ENCODE measurements at places on chromosomes 4 and X.
A peak's percentile ranks its signal among the peaks of the same experiment; 100 is the strongest.

GRCh38 chrX:110755611-110756010 lies 40.0 kb downstream of the CHRDL1 start:
- DNase-seq = no peak

- peak; percentile 86 for DNase-seq
These were observed 4.4 kb downstream of the ZFYVE28 start for GRCh38 chr4:2413821-2414610.

DNA sequence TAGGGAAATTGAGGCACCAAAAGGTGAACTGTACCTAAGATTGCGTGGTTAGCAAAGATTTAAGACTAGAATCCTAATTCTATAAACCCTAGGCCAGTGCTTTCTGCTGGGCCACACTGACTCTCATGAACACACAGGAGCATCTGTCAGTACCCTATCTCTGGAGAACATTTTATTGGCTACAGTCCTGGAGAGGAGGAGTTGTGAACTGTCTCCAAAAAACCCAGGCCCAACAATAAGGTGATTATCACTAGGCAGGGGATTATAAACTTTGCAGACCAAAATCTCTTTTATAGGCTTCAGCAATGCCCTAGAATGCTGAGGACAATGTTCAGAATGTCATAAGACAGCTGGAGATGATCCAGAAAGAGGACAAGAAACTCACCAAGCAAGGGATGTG lies 24.1 kb downstream of the OPHN1 start:
- DNase-seq = no peak

DNA sequence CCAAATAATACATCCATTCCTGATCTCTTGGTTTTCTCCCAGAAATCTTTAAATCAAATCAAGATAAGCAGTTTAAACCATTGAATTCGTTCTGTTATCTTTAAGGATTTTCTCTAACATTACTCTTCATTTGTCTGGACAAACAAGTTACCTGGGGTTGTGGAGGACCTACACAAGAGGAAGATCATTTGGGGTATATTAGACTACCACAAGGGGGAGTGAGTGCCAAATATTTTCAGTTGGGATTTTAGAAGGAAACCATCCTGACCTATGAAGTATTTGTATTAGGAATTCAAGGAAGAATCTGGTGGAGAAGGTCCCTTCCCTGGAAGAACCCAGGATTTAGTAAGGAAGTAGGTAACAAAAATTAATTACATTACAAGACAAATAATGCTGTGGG lies 12.0 kb upstream of the DCHS2 start:
- peak; percentile 9 for DNase-seq

- DNase-seq = no peak
These were observed 40.1 kb upstream of the KLHL34 start for GRCh38 chrX:21698272-21698671.

GRCh38 chrX:141760761-141761160 lies 62.2 kb upstream of the SPANXD start:
- DNase-seq = no peak

DNA sequence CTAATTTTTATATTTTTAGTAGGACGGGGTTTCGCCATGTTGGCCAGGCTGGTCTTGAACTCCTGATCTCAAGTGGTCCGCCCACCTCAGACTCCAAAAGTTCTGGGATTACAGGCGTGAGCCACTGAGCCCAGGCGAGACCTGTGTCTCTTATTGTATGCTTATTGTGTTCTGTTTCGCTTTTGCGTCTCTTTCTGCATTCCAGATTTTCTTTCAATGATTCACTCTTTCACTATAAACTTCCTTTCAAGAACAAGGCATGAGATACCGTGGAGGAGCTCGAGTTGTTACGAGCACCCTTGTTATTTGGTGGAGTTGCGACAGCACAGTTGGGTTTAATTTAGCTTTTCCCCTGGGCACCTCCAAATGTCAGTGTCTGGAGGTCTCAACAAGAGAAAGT lies 366.7 kb upstream of the FAT1 start:
- no peak for DNase-seq

- DNase-seq = no peak
These were observed 15.1 kb upstream of the CAMK2D start for GRCh38 chr4:113776679-113777078.

DNA sequence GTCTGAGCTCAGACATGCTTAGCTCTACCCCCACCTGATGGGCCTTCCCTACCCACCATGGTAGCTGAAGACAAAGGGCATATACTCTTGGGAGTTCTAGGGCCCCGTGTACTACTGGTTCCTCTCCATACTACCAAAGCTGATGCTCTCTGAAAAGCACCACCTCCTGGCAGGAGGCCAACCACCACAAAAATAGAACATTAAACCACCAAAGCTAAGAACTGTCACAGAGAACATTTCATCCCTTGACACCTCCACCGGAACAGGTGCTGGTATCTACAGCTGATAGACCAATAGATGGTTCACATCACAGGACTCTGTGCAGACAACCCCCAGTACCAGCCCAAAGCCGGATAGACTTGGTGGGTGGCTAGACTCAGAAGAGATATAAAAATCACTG lies 13.4 kb downstream of the EDA2R start:
- peak; percentile 18 for DNase-seq

DNA sequence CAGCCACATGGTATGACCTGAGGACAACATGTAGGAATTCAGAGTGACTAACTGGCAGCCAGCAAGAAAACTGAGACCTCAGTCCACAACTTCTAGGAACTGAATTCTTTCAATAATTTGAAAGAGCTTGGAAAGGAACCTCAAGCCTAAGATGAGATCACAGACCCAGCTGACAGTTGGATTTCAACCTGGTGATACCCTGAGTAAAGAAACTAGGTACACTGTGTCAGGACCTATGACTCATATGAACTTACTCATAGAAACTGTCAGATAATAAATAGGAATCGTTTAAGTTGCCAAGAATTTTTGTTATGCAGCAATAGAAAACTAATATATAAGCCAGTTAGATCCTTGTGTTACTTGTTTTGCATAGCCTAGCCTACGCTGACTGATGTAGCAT lies 102.4 kb upstream of the DCAF12L1 start:
- DNase-seq = no peak
